Neural crest cell (in vitro differentiated cells): ENCODE measurements at places on chromosomes 5 and 9. TPM values are rescaled to one million over a fixed set of nuclear protein-coding genes. Genes with fewer than 3 reads are reported as not detected.

DNA sequence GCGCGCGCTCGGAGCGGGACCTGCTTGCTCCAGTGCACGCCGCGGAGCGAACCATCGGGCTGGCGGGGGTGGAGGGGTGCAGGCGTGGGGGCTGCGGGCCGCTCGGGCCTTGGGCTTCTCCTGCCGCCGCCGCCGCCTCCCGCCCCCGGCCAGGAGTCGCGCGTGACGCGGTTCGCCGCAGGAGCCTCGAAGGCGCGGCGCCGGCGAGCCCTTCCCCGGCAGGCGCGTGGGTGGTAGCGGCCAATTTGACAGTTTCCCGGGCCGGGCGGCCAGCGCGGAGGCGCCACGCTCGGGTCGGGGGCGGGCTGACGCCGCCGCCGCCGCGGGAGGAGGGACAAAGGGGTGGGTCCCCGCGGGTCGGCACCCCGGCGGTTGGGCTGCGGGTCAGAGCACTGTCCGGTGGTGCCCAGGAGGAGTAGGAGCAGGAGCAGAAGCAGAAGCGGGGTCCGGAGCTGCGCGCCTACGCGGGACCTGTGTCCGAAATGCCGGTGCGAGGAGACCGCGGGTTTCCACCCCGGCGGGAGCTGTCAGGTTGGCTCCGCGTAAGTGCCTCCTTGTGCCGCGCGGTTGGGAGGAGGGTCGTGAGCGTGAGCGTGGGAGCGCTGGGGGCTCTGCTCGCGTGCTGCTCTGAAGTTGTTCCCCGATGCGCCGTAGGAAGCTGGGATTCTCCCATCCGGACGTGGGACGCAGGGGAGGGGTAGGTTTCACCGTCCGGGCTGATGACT, at the start of gene TJP2:
TJP2 (plus strand) TSS at position 387 of the 725 bp plus-strand sequence; CDS start at position 483, 96 bp downstream.
- DNase-seq = peak; percentile 46

DNA sequence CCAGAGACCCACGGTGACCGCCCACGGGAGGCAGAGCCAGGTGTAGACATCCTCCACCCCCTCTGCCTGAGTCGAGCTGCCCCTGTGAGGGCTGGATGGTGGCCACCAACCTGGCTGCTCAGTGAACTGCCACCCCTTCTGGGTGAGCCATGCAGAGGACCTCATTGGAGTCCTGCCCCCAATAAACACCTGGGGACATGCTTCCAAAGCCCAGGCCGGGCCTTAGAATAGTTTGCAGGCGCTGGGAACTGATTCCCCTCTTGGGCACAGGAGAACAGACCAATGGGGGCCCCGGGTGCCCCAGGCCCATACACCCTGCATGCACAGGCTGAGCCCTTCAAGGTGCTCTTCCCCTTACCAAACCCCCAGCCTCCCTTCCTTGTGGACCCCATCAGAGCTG, 38.1 kb upstream of the GFPT2 start:
- DNase-seq = no peak

DNA sequence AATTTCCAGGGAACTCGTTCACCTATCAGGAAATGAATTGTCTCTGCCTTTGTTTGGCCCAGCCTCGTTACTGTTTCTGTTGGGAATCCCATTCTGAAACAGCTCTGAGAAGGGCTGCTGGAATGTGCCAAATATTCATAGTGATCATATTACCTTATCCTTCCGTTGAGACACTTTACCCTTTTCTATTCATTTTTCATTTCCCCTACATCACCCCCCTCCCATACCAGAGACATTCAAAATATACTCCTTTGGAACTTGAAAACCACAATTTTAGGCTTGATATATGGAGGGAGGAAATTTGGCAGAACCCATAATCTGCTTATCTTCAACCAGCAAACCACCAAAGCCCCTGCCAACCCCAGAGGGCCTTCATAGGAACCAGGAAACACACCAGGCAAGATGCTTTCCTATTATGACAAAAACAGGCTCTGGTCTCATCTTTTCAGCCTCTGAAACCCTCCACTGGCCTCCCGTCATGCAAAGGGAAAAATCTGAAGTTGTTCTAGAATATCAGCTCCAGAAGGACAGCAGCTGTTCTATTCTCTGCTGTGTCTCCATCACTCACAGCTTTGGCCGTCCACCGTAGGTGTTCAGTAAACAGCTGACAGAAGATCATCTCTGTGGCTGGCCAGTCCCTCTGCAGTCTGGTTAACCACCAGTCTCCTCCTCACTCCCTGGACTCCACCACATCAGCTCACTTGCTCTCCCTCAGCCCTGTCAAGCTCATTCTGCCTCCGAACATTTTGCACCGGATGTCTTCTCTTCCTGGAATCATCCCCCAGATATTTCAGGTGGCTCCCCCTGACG, 217.2 kb upstream of the WWC1 start:
- DNase-seq = no peak

- no peak for DNase-seq
These were observed 7.8 kb upstream of the SOX30 start for GRCh38 chr5:157659868-157660660.

DNA sequence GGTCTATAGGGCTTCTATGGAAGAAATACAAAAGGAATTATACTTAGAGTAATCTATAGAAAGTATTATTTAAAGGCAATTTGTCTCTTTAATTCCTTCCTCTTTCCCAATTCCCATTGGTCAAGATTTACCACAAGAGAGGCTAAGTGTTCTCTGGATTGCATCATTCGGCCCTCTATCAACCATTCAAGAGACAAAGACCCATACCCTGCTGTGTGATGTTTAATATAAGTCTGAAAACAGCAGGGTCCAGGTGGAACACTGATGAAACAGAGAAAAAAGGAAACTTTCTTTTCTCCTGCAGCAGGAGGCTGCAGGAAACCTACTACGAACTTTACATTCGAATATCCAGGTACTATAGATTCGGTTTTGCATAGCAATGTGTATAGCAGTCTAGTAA, 323.4 kb downstream of the CHSY3 start:
- DNase-seq = no peak

- DNase-seq = no peak
These were observed 13.6 kb upstream of the CEP72 start for GRCh38 chr5:598564-598890.

GRCh38 chr9:128143525-128144238, 5.6 kb upstream of the LCN2 start:
- no peak for DNase-seq

DNA sequence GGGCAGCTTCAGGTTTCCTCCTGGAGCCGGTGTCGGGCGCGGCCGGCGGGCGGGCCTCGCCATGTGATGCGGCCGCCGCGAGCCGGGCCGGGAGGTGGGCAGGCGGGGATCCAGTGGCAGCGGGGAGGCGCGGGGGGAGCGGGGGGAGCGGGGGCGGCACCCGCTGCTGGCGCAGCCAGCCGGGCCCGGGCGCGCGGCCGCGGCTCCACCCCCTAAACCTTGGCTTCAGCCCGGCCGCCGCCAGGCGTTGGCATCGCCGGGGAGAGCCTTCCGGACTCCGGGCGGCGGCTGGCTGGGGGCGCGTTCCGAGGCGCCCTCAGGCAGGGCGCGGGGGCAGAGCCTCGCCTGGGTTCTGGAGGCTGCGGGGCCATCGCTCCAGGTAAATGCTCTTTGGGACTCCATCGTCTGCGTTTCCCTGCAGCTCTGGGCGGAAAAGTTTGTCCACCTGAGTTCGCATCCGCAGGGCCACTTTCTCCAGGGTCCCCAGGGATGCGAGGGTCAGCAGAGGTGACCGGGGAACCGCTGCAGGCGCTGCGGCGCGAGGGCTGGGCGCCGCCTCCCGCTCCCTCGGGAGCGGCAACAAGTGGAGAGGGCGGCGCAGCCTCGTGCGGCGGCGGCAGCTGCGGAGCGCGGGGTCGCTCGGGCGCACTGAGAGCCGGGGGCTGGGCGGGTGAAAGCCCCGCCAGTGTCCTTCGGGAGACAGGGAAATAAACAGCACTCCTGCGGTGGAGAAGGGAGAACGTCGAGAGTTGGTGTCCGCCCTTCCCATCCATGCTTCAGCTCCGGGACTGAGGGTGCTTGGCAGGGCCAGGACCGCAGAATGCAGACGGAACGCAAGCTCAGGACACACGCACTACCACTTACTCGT, at the start of gene ARHGEF28:
ARHGEF28 (plus strand) TSS at position 253 of the 868 bp plus-strand sequence. CDS start 58,656 bp downstream, outside the sequence.
- peak; percentile 18 for DNase-seq

GRCh38 chr5:76180814-76181805, 97.9 kb downstream of the SV2C start:
- DNase-seq = no peak

DNA sequence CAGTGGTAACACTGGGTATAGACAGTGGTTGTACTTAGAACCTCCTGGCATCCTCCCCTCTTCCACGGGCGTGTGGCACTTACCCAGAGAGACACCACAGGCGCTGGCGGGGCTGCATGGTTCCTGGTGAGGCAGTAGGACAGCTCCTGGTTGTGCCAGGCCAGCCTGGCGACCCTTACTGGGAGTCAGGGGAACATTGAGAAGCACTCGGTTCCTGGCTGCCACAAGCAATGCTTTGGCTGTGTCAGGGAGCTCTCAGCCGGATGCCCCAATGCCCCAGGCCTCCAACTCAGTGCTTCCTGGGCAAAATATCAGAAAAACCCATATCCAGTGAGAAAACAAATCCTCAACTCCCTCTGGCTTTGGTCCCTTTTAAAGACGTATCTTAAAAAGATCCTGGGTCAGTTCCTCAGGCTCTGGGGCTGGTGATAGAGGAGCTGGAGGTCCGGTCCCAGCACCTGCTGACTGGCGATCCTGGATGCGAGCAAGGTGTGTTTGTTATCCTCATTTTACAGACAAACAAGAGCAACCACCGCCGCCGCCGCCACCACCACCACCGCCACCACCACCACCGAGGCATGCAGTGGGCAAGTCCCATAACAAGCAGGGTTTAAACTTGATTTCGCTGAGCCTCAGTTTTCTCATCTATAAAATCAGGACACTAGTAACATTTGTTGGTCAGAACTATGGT, 4.2 kb downstream of the NKX2-5 start:
- no peak for DNase-seq

GRCh38 chr5:173501922-173502321, 114.5 kb downstream of the BOD1 start:
- no peak for DNase-seq

DNA sequence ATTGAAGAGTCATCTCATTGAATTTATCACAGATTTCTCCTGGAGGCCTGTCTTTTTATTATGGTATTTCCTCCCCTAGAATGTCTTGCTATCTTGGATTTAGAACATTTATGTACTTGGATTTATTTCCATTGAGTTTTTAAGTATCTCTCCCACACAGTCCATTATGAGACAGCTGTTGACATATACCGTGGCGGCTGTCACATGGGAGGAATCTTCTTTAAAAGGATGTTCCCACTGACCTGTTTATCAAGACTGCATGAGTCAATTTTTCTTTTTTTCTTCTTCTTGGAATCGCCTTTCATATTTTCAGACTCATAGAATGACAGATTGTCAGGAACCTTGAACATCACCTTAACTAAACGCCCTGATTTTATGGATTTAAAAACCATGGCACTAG, 2.9 kb upstream of the CAVIN4 start:
- DNase-seq = no peak

- DNase-seq = no peak
These were observed 27.1 kb downstream of the NANS start for GRCh38 chr9:98083566-98084183.

DNA sequence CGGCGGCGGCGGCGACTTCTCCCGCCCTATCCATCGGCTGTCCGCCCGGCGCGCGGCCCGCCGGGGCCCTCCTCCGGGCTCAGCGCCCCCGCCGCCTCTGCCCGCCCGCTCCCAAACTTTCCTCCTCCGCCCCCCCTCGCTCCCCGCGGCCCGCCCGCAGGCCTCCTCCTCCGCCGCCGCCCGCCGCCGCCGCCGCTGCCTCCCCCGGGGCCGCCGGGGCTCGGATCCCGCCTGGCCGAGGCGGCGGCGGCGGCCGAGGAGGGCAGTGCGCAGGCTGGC, 460 bp upstream of the PBX3 start:
- no peak for DNase-seq

DNA sequence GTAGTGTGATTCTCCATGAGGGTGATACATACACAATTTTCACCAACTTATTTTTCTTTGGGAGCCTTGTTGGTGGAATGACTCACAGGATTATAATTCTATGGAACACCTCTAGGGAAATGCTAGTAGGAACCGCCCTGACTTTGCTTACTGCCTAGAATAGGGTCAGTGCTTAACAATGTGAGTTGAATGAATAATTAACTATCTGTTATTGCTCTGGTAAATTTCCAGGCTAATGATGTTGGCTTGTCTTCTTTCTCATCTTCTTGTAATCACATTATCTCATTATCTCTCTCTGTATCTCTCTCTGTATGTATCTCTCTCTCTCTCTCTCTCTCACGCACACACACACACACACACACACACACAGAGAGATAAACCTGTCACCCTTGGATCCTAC, 291.1 kb downstream of the TRIM32 start:
- DNase-seq = no peak

DNA sequence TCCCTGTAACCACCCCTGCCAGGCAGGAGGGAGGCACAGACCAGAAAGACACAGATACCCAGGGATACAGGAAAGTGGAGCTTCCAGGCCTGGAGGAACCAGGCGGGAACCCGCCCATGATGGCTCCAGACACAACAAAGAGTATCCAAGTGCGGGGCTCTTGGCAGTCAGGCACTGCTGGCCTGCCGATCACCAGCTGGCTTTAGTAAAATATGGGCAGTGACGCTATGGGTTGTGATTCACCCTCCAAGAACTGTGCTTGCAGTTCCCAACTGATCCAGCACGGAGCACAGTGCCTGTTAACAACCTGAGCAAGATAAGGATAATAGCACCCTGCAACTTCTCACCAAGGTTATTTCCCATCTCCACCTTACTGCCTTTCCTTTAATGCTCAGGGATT, 463.3 kb downstream of the IRX1 start:
- DNase-seq = no peak

GRCh38 chr9:18721267-18721994, 247.5 kb downstream of the ADAMTSL1 start:
- DNase-seq = no peak

Gene GAS1
- total RNA-seq = 23.3 and 24.6 TPM in 2 replicates

Gene TRPM6
- total RNA-seq = not detected in 2 replicates

Gene AHRR
- 1.0 and 1.3 TPM in 2 replicates for total RNA-seq

Gene GRIA1
- total RNA-seq = 1.2 and 1.6 TPM in 2 replicates

Gene IFNA2
- total RNA-seq = not detected in 2 replicates

Gene SCGB3A1
- total RNA-seq = not detected in 2 replicates

Gene MARCHF6
- 202 and 207 TPM in 2 replicates for total RNA-seq

Gene PTPN3
- 1.1 and 1.3 TPM in 2 replicates for total RNA-seq

Gene BSPRY
- not detected in 2 replicates for total RNA-seq
